DMS153 (cell line): ENCODE measurements at places on chromosomes 13 and 19.

- DNase-seq = no peak
Observed at GRCh38 chr13:46473806-46474205, 79.2 kb upstream of the LRCH1 start.

GRCh38 chr13:78659732-78660494 lies 958 bp upstream of the OBI1 start:
- DNase-seq = no peak

- no peak for DNase-seq
Observed at GRCh38 chr13:100470866-100471505, 117.6 kb downstream of the GGACT start.

- DNase-seq = no peak
Observed at GRCh38 chr13:46369506-46370277, 17.4 kb downstream of the RUBCNL start.

DNA sequence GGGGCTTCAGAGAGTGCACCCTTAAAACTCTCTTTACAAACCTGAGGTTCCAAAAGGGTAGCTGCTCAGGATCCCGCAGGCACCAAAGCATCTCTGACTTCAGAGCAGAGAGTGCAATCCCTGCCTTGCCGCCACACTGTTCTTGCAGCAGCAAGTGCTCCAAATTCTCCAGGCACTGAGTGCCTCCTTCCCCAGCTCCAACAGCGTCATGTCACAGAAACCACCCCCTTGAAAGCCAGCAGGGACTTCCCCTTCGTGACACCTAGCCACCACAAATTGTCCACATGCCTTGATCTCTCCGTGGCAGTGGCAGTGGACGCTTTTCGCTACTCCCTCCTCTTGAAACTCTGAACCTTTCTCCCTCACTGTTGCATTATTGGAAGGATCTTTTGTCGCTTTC lies 39.9 kb downstream of the MBNL2 start:
- no peak for DNase-seq

- DNase-seq = no peak
Observed at GRCh38 chr13:109160887-109161669, 531.7 kb downstream of the MYO16 start.

DNA sequence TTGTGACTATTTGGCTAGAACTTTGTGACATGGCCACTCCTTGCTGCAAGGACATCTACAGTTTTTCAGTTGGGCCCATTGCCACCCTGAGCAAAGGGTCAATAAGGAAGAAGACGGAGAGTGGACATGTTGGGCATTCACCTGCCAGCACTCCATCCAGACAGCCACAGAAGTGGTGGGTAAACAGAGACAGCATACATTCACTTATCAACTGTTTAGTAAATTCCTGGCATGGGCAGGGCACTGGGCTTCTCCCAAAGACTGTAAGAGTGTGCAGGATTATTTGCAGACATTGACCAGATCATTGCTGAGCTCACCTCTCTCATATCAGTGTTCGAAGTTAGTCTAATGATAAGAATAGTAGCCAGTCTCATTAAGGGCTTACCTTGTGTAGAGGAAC lies 29.2 kb downstream of the SIPA1L3 start:
- no peak for DNase-seq

DNA sequence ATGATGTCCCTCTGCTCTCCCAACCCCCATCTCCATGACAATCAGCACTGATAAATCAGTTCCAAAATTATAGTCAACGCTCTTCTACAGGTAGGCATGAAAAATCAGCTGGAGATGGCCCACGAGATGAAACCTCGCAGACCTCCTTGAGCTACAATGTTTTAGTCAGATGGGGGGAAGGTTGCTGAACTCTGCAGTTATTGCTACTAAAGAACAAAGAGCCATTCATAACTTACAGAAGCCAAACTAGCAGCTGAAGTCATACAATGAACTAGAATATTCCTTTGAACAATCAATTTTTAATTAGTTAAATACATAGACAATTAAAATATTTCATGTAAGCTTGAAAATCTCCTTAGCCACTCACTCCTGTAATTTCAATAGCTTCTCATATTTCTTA lies 179.2 kb downstream of the NHLRC3 start:
- no peak for DNase-seq

- peak; percentile 39 for DNase-seq
Observed at GRCh38 chr19:12956446-12957388, at the start of gene GADD45GIP1. GADD45GIP1 (minus strand) TSS chr19:12957223; CDS start chr19:12957212, 11 bp downstream.

DNA sequence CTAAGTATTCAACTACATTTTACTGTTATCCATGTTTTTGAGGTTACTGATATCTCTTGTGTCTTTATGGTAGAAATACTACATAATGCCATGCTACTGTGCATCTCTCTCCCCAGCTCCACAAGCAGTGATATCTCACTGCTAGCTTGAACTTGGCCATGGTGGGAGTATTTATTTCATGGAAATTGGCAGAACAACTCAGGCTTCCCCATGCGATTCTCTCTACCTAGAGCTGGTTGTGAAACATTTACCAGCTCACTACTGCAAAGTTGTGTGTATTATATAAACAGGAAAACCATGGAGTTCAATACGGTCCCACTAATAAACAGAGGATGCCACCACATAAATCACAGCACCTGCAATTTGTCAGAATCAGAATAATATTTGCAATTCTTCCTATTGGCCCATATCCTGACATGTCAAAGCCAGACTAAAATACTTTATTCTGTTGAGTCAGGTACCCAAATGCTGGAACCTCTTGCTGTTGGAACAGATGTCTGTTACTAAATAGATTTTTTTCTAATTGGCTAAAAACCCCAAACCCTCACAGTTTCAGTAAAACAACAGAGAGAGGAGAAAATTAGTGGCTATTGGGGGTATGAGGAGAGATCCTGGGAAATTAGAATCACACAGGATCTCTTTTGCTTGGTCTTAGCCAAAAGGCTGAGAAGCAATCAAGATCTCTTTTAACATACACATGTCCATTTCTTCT lies 91.4 kb upstream of the SLC10A2 start:
- no peak for DNase-seq

DNA sequence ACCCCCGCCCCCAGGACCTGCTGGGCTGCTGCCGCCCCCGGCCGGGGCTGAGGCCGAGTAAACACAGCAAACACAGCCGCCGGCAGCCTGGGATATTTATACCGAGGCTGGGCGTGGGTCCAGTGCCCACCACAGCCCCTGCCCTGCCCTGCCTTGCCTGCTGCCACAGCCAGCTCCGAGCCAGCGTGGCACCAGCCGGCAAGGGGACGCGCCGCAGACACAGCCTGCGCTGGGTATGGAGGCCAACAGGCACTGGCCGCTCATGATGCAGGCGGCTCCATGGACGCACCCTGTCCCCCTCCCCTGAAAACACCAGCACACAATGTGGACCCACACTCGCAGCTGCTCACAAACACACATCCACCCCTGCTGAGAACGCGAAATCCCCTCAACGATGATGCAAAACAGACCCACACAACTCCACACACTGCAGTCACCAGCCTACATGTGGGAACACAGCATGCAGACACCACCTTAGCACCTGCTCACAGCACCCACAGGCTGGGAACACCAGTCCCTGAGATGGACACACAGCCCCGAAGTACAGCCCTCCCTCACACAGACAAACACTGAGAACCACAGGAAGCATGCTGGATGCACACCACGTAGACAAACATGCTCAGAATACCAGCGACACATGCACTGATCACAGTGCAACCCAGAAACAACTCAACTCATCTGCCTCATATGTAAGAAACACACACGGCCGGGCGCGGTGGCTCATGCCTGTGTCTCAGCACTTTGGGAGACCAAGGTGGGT lies 16.2 kb downstream of the CCDC97 start:
- no peak for DNase-seq

GRCh38 chr19:3982701-3983541 lies 2.3 kb downstream of the EEF2 start:
- DNase-seq = no peak

GRCh38 chr19:1649706-1650649 lies 2.4 kb downstream of the TCF3 start:
- no peak for DNase-seq
